ENCODE measurements at places on chromosomes 3 and 15. TPM values are rescaled to one million over a fixed set of nuclear protein-coding genes. Genes with fewer than 3 reads are reported as not detected.

DNA sequence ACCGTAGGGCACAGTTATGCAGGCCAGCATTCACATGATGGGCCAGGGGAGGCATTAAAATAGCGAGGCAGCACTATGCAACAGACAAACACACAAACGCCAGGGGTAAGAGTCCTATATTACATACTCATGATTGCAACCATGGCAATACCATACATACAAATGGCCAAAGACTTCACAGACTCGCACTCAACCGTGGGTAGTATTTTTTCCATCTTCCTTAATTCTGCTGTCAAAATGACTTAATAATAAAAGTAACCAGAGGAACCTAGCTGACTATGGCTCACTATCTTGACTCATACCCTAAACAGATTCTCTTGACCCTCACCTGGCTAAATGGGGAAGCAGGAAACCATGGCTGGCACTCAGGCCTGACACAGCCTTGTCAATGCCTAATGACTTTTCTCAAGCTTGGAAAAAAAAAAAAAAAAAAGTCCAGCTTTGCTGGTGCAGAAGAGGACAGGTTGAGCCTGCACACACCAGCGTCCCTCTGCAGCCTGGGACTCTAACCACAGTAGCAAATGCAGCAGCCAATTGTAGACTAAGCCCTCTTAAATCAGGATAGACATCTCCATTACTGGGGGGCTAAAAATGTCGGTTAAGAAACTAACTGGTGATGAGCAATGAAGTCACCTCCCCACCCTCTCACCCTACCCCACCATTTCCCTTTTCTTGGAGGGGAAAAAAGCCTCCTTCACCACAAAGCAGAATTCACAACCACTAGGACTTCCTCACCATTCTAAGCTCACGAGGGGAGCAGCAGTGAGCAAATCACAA lies 23.1 kb downstream of the CCDC12 start:
- DNase-seq = no peak

GRCh38 chr3:185737740-185738680 lies 86.8 kb downstream of the IGF2BP2 start:
- DNase-seq = no peak

The EFCAB12 gene
- 0.61 TPM for total RNA-seq

The TMEM108 gene
- not detected for total RNA-seq

The ZPLD1 gene
- total RNA-seq = not detected
